Activated T-cell treated with anti-CD3 and anti-CD28 coated beads, Interleukin-2, amount 50 U/mL, for 72 hours (primary cell): ENCODE measurements at places on chromosomes 1 and 21. TPM values are rescaled to one million over a fixed set of nuclear protein-coding genes. Genes with fewer than 3 reads are reported as not detected.

The VANGL2 gene
- 0.28 TPM for total RNA-seq

The MMEL1 gene
- total RNA-seq: 1.9 TPM

The NPL gene
- total RNA-seq: 4.4 TPM

DNA sequence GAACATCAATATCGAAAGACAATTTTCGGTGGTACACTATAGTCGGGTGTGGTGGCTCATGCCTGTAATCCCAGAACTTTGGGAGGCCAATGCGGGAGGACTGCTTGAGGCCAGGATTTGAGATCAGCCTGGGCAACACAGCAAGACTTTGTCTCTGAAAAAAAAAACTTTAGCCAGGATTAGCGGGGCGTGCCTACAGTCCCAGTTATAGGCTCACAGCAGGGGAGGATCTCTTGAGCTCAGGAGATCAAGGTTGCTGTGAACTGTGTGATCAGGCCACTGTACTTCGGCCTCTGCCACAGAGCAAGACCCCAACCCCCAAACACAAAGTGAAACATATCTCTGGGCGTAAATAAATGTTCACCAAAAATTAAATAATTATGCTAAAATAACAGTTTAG lies 1.6 kb downstream of the TADA1 start:
- H3K36me3 ChIP-seq: peaks cover 4% of the 10 kb centered on the region
- no peaks in the 10 kb centered on the region for H3K27me3 ChIP-seq
- H3K27ac ChIP-seq: no peak overlapping the region
- peaks cover 56% of the 10 kb centered on the region for H3K4me1 ChIP-seq
- no peak for DNase-seq

- no peak overlapping the region for H3K27ac ChIP-seq
- H3K4me1 ChIP-seq: no peaks in the 10 kb centered on the region
- H3K4me3 ChIP-seq: no peak overlapping the region
- DNase-seq: no peak
- no peaks in the 10 kb centered on the region for H3K27me3 ChIP-seq
- no peaks in the 10 kb centered on the region for H3K36me3 ChIP-seq
These were observed 257.8 kb upstream of the CHRM3 start for GRCh38 chr1:239128541-239128940.

DNA sequence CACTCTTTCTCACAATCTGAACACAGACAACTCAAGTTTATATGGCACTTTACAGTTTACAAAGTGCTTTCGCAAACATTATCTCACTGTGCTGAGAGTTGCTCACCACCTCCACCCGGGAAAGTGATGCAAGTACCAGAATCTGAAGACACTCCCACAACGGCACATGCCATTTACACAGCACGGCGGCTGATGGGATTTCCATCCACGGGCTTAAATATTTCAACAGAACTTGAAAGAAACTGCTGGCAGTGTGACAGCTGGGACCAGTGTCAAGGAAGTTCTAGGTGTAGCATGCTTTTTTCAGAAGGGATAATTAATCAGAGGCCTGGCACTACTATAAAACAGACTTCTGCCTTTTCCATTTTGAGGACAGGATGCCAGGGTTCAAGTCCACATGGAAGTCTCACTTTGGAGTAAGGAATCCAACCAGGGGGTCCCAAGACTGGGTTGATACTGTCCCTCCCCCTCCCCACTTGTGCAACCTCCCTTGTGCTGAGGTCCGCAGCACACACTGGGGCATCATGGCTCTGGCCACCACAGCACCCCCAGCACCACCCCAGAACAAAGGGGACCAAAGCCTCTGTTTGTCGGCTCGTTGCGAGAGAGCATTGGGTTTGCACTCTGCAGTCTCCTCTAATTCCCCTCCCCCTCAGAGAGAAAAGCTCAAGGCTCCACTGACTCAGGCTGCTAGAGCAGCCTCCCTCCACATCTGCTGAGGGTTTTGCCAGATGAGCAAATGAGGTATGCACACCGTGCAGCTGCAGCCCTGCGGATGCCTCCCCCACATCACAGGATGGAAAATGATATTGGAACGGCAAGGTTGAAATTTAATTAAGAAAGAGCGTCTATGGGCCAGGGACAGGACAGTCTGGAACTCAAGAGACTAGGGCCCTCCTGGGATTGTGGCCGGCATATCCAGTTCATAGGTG lies 154.9 kb downstream of the TGFBR3 start:
- H3K36me3 ChIP-seq: peaks cover 4% of the 10 kb centered on the region
- DNase-seq: peak; percentile 47
- peaks cover 63% of the 10 kb centered on the region for H3K4me1 ChIP-seq
- H3K4me3 ChIP-seq: peak overlapping the region; percentile 74
- H3K27ac ChIP-seq: peak overlapping the region; percentile 41
- no peaks in the 10 kb centered on the region for H3K27me3 ChIP-seq

The SYT11 gene
- total RNA-seq: 30.6 TPM

- no peak for DNase-seq
- no peak overlapping the region for H3K27ac ChIP-seq
- H3K36me3 ChIP-seq: peaks cover 6% of the 10 kb centered on the region
- no peak overlapping the region for H3K4me3 ChIP-seq
- no peaks in the 10 kb centered on the region for H3K27me3 ChIP-seq
These were observed 25.5 kb downstream of the TRPM2 start for GRCh38 chr21:44378646-44379514.

The OVAAL gene
- not detected for total RNA-seq
